ENCODE measurements at places on chromosomes 13 and 19.
A peak's percentile ranks its signal among the peaks of the same experiment; 100 is the strongest.

DNA sequence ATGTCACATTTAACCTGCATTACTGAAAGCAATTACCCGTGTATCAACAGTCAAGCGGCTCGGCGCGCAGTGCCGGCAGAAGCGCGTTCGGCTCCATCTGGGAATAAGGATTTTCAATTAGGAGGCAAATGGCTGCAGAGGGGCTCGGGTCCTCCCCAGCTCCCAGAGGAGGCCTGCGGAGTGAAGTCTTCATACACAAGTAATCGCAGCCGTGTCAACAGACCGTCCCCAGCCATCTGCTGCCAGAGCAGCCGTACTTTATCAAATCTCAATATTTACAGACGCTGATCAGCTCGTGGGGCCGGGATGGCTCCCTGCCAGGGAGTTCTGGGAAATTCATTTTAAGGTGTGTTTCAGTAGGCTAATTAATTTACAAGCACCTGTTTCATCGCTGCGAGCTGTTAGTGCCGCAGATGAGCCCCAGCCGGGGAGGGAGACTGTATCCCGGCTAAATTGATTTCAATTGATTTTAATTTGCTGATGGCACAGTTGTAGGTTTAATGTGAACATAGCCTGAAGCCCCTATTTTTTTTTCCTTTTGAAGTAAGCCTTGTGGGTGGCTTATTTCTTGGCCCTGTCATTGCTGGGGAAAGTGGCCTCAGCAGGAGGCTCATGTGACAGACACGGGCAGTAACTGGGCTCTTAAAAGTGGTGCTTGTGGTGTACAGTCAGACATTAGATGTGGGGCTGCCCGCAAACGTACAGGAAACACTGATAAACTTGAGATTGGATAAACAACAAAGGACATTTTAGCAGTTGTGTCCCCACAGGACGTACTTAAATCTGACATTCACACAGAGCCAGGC, 252.7 kb downstream of the TEX29 start:
- DNase-seq, result no peak

DNA sequence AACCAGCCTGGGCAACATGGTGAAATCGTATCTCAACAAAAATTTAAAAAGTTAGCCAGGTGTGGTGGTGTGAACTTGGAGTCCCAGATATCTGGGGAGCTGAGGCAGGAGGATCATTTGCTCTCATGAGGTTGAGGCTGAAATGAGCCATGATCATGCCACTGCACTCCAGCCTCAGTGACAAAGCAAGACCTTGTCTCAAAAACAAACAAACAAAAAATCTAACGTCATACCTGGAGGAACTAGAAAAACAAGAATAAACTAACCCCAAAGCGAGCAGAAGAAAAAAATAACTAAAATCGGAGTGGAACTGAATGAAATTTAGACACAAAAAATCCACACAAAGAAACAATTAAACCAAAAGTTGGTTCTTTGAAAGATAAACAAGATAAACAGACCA, 1885.1 kb downstream of the OLFM4 start:
- DNase-seq, result no peak

- no peak for DNase-seq
Observed at GRCh38 chr19:7515645-7516151, at the start of gene ZNF358. Gene ZNF358 (plus strand): TSS chr19:7516103. CDS start chr19:7519243, 3,140 bp downstream.

- DNase-seq, result no peak
Observed at GRCh38 chr13:39282400-39282972, 244.2 kb downstream of the NHLRC3 start.

GRCh38 chr13:39959497-39960144, 304.2 kb downstream of the COG6 start:
- DNase-seq, result no peak

- DNase-seq, result peak; percentile 57
Observed at GRCh38 chr13:52809310-52809769, 39.1 kb downstream of the PCDH8 start.

GRCh38 chr13:104871456-104871855, 1664.0 kb downstream of the EFNB2 start:
- no peak for DNase-seq

GRCh38 chr13:98133946-98134345, 8.9 kb upstream of the FARP1 start:
- no peak for DNase-seq

GRCh38 chr13:106156468-106156867, 379.0 kb downstream of the EFNB2 start:
- no peak for DNase-seq

- no peak for DNase-seq
Observed at GRCh38 chr19:42412227-42412626, 15.0 kb downstream of the LIPE start.

GRCh38 chr19:48737360-48737998, 2.9 kb downstream of the RASIP1 start:
- DNase-seq, result no peak

DNA sequence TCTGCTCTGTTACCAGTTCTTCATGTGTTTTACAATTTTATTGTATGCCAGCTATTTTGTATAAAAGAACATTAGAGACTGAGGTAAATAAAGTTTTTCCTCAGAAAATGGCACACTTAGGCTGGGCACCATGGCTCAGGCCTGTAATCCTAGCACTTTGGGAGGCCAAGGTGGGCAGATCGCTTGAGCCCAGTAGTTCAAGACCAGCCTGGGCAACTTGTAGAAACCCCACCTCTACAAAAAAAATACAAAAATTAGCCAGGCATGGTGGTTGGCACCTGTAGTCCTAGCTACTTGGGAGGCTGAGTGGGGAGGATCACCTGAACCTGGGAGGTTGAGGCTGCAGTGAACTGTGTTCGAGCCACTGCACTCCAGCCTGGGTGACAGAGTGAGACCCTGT, 32.0 kb downstream of the CCDC8 start:
- no peak for DNase-seq
